Stimulated activated CD8-positive, alpha-beta memory T cell treated with anti-CD3 and anti-CD28 coated beads, Interleukin-15, amount 100 ng/mL, for 4 hours (primary cell): ENCODE measurements at places on chromosomes 2 and 18.

DNA sequence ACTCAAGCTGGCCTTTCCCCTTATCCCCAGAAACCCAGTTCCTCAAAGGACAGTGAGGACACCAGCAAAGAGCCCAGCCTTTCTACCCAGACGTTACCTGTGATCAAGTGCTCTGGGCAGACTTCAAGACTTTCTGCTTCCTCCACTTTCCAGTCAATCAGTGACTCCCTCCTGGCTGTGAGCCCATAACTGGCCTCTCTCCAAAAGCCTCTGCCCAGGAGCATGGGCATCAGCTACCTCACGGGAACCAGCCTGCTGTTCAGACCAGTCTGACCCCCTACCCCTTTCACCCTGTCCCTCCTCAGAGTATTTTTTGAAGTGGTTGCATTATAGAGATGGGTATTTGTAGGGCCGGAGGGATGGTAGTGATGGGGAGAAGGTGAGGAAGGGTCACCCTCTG lies 27.7 kb upstream of the CYP27A1 start:
- DNase-seq = no peak

- DNase-seq = no peak
Observed at GRCh38 chr2:19457809-19458208, 99.4 kb upstream of the OSR1 start.

GRCh38 chr18:57128220-57128932 lies 18.5 kb upstream of the BOD1L2 start:
- no peak for DNase-seq

- DNase-seq = no peak
Observed at GRCh38 chr2:39266139-39266805, 22.5 kb upstream of the CDKL4 start.

GRCh38 chr2:241219030-241219382 lies 30.5 kb downstream of the ANO7 start:
- no peak for DNase-seq

- DNase-seq = no peak
Observed at GRCh38 chr2:145273840-145274239, 753.9 kb upstream of the ZEB2 start.

DNA sequence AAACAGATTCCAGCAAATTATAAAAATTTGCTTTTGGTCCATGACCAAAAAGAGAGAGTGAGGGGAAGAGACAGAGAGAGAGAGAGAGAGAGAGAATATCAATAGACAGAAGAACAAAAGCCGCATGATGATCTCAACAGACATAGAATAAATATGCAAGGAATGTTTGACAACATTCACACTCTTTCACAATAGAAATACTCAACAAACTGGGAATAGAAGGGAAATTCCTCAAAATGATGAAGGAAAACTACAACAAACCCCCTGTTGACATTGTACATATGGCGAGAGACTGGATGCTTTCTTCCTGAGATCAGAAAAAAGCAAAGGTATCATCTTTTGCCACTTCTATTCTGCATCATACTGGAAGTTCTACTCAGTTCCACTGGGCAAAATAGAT lies 309.7 kb downstream of the RAD51AP2 start:
- no peak for DNase-seq

- DNase-seq = no peak
Observed at GRCh38 chr2:156124458-156124857, 208.1 kb downstream of the NR4A2 start.

DNA sequence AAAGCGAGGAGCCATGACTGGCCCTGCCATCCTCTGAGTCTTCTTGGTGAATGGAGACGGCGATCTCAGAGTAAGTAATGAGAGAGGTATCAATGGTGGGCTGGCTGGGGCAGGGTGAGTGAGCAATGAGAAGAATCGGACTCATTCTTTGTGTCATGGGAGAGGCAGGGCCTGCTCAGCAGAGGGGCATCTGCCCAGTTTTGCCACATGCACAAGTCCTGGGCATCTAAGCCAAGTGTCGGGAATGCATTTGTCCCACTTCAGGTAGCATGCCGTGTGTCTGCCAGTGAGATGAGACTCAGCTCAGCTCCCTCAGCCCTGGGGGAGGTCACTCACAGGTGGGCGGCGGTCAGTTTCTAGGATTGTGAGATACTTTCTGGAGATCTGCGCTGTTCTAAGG lies 791.0 kb upstream of the RAB6C start:
- no peak for DNase-seq

DNA sequence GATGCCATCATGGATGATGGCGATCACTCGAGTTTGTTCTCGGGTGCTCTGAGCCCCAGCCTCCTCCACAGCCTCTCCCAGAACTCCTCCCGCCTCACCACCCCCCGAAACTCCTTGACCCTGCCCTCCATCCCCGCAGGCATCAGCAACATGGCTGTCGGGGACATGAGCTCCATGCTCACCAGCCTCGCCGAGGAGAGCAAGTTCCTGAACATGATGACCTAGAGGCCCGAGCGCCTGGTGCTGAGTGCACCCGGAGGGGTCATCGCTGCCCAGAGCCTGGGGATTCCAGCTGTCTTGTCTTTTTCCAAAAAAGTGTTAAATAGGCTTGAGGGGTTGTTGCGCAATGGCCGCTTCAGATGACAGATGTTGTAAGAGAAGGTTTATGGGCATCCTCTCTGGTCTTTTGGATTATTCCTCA lies 254.8 kb downstream of the GLI2 start:
- DNase-seq = no peak

DNA sequence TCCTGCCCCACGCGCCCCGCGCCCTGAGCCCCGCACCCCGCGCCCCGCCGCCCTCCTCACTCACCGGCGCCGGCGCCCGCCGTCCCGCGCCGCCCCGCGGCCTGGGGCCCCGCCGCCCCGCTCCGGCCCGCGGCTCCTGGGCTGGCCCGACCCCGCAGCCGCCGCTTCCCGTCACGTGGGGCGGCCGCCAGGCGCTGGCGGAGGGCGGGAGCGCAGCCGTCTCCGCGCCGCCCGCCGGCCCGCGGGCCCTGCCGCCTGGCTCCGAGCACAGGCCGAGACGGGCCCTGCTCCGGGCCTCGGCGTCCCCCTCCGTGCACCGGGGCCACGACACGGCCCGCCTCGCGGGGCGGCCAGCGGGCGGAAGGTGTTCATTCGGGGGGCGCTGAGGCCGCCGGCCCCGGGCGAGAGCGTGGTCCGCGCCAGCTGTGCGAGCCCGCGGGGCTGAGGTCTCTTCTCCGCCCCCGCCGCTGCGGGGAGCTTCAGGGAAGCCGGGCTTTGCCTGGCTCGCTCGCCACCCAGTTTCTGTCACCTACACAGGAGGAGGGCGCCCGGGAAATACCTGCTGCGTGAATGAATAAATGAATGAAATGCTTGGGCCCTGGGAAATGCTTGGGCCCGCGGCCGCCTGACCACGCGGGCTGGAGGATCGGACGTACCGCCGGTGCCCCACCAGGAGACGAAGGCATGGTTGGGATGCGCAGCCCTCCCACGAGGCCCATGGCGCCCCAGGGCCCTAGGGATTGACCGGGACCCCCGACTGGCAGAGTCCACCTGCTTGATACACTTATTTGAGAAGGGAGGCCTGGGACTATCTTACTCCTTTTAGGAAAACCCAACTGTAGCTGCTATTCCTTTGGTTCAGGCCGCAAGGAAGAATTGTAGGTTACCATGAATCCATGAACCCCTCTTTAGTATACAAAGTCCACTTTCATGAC lies at the start of gene TGFBRAP1:
TGFBRAP1 (minus strand) TSS at position 175 of the 935 bp plus-strand sequence. CDS start 21,434 bp downstream, outside the sequence.
- peak; percentile 41 for DNase-seq

GRCh38 chr2:167862782-167863181 lies 384.6 kb downstream of the STK39 start:
- no peak for DNase-seq

DNA sequence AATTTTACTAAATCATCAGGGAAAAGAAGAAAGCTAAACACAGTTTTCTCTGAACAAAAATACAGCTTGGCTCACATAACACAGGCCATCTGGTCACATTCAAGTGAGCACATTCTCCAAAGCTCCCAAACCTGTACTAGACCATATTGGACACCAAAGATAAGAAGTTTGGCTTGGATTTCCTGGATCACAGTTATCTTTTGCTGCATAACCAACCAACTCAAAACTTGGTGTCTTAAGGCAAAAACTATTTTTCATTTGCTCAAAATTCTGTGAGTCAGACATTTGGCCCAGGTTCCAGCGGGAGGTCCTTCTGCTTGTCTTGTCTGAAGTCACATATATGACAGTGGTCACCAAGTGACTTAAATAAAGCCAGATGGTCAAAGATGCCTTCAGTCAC lies 83.2 kb downstream of the GYPC start:
- DNase-seq = no peak

- no peak for DNase-seq
Observed at GRCh38 chr2:120798567-120799247, 63.0 kb downstream of the GLI2 start.

GRCh38 chr18:58639751-58640427 lies 11.0 kb upstream of the ALPK2 start:
- no peak for DNase-seq

GRCh38 chr2:157840568-157841156 lies 35.5 kb downstream of the ACVR1 start:
- DNase-seq = no peak

- no peak for DNase-seq
Observed at GRCh38 chr18:45525301-45525700, 90.0 kb upstream of the SLC14A2 start.

DNA sequence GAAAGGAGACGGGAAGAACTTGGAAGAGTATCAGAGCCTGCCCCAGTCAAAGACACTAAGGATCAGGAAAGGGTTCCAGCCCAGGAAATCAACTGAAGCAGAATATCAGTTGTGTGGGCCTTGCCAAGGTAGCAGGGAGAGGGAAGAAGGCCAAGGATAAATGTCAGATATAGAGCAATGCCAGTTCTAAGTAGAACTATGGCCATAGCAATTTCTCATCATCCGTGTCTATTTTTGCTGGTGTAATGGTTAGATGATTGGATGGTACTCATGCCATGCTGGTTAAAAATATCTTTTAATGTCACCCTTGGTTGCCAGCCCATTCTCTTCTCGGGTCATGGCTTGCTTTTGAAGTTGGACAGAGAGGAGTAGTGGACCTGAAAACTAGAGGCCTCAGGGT lies 41.9 kb downstream of the MAIP1 start:
- DNase-seq = no peak

DNA sequence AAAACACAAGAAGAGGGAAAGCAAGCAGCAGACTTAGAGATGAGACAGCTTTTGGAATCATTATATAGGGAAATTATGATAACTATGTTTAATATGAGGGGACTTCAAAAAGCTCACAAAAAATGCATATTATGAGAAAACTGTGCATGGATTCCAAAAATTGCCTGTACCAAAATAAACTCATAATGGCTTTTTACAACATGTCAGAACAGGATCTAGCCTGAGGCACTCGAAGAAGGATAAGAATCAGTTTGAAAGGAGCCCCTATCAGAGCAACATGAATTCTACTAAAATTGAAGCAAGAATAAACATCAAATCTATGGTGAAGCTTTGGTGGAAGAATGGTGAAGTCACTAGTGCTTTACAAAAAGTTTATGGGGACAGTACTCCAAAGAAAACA lies 187.4 kb downstream of the RDH14 start:
- no peak for DNase-seq

DNA sequence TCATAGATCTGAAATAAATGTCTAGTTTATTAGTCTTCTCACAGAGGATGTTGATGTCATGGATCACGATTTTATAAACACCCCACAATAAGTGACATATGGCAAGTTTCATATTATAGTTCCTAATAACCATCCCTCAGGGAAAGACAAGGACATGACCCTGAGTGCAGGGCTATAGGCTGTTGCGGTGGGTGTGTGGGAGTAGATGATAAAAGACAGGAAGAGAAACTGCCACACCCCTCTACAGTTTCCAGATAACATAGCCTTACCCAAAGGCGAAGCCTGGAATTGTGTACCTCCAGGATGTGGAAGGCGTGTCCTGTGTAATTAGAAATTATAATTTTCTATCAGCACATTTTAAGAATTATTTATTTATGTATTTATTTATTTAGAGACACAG lies 2.4 kb upstream of the NEDD4L start:
- DNase-seq = no peak

- DNase-seq = no peak
Observed at GRCh38 chr2:142495141-142495540, 364.3 kb upstream of the LRP1B start.

GRCh38 chr2:4445821-4446220 lies 742.4 kb downstream of the DCDC2C start:
- DNase-seq = no peak

GRCh38 chr2:48247206-48247605 lies 282.7 kb upstream of the STON1 start:
- no peak for DNase-seq

DNA sequence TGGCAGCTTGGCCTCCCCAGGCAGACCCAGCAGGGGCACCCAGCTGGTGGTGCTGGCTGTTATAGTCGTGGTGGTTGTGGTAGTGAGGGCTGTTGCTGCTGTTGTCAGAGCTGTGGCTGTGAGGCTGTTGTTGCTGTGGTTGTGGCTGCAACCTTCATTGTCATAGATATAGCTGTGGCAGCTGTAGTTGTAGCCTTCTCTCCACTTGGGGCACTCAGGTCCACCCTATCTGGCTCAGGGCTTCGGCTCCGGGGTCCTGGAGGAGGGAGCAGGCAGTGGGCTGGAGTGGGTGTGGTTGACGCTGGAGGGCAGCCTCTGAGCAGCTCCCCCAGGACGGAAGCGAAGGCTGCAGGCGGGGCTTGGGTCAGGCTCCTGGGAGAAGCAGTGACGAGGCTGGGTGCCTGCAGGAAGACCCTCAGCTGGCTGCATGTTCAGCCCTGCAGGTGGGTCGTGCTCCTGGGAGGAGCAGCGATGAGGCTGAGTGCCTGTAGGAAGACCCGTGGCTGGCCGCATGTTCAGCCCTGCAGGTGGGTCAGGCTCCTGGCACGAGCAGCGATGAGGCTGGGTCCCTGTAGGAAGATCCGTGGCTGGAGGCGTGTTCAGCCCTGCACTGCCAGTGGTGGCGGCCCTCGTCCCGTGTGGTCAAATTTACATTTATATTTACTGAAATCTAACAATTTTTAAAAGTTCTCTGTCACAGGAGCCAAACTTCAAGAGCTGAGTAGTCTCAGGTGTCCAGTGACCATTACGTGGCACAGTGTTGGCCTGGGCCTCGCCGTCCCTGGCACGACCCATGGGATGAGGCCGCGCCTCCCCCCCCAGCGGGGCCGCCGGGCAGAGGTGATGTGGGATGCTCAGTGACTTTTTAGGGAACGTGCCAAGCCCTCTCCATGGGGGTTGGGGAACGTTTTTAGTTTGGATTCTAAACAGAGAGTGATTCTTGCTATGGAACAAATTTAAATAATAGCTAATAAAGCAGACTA lies 79.2 kb upstream of the PXDN start:
- no peak for DNase-seq

DNA sequence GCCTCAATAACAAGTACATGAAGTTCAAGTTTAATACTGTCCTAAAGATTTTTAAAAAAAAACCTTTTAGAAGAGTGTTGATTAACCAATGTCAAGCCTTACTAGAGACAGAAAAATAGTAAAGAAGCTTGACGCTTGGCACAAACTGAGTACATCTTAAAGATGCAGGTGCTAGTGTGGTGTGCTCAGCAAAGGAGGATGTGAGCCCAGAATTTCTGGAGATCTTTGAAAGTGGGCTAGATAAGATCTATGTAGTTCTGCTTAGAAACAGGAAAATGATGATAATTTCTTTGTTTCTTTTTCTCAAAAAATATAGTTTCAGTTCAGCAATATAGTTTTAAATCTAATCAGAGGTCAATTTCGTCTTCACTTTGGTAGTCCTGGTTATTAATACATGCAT lies 118.3 kb upstream of the KLHL14 start:
- no peak for DNase-seq

GRCh38 chr2:129904532-129905446 lies 74.7 kb upstream of the RAB6C start:
- no peak for DNase-seq

- DNase-seq = no peak
Observed at GRCh38 chr2:54466870-54467269, 10.7 kb downstream of the SPTBN1 start.
